ENCODE measurements at places on chromosomes 2 and 18.

DNA sequence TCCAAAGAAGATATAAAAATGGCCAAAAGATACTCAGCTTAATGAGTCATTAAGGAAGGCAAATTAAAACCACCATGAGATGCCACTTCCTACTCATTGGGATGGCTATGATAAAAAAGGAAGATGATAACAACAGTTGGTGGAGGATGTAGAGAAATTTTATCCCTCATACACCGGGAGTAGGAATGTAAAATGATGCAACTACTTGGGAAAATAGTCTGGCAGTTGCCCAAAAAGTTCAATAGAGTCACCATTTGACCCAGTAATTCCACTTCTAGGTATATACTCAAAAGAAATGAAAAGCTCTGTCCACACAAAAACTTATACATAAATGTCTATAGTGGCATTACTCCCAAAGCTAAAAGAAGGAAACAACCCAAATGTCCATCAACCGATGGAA, 10.1 kb upstream of the SULT1C2 start:
- DNase-seq = no peak

DNA sequence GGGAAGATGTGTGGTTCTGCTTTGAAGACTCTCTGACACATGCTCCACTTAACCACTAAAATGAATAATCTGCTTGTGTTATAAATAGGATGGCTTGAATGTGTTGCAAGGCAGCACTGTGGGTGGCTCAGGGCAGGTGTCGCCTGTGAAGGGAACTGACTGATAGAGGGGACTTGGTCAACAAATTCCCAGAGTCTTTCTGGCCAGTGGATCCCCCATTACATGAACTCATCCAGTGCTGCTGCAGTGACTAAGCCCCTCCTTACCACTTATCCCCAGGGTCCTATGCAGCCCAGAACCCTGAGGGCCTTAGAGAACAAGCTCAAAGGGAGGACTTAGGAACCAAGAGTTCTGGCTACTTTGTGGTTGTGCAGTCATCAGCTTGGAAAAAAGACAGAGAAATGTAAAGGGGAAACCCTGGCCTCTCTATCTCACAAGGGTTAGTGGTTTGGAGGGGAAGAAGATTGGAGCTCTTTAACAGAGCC, 226.2 kb upstream of the TNP1 start:
- no peak for DNase-seq

GRCh38 chr2:88942798-88943197, 251.3 kb downstream of the RPIA start:
- DNase-seq = no peak

DNA sequence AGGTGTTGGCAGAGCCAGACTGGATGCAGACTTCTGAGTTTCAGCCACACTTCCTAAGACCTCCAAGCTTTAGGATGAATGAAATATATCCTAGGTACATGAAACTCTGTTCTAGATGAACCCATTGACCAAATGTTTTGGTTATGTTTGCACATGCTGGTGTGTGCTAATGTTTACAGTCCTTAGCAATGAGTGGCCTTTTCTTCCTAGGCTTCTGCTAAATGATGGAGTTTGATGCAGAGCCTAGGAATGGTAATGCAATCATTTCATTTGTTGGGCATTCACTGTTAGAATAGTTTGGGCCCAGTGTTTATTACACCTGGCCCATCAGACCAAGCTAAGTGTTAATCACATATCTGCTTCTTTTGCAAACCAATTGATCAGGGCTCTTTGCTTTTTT, 464.7 kb downstream of the MEIS1 start:
- no peak for DNase-seq

DNA sequence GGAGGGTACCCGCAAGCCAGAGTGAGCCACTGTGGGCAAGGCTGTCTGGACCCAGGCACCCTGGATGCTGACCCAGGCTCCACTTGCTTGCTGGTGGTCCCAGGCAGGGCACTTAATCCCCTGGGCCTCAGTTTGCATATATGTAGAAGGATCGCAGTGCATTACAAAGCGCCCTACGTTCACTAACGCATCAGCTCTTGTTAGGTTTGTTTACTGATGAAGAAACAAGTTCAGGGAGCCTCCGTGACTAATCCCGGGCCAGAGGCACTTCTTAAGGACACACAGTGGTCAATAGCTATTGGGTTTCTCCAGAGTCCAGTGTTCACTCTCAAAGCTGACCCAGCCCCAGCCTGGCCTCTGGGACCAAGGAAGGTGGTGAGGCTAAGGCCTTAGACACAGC, 70.2 kb downstream of the LBH start:
- DNase-seq = no peak

GRCh38 chr2:2901384-2902345, 476.0 kb downstream of the EIPR1 start:
- no peak for DNase-seq

DNA sequence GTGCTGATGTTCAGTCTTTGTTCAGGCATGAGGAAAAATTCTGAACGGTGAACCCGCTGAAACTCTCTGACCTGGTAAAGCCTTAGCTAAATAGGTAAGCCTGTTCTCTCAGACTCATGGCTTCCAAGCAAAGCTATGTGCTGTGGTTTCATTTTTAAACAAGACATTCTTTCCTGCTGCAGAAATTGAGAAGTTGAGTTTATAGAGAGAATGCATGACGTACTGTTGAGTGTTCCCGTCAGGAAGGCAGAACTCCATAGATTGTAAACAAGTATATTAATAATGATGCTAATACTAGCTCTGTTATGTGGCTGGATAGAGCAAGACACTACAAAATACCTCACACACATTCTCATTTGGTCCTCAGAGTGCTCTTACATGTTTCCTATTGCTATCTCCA, 424.0 kb upstream of the CRIM1 start:
- DNase-seq = no peak

DNA sequence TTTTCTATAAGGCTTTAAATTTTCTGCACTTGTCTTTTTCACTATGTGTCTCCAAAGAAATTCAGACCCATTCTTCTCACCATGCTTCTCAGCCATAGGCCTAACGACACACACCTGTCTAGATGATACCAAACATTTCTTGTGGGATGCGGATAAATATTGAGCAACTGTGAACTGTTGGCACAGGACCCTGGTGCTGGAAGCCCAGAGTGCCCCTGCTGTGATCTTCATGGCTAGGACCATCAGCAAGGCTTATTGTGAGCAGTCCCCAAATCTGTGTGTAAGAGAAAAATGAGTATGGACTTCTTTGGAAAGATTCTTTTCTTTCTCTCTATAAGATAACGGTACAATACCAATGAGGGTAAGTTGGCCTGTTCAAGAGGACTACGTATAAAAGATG, 54.1 kb upstream of the NCK2 start:
- DNase-seq = no peak

DNA sequence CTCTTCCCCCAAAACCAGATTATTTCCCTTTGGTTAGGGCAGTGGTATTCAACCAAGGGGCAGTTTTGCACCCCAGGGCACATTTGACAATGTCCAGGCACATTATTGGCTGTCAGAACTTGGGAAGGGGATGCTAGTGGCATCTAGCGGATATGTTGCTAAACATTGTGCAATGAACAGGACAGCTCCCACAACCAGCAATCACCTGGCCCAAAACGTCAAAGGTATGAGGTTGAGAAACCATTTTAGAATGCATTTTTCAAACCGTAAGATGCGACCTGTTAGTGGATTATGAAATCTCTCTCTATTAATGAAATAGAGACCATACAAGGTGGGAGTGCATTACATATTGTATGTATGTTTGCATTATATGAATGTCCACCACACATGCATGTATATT, 54.2 kb downstream of the CD8B2 start:
- DNase-seq = no peak

DNA sequence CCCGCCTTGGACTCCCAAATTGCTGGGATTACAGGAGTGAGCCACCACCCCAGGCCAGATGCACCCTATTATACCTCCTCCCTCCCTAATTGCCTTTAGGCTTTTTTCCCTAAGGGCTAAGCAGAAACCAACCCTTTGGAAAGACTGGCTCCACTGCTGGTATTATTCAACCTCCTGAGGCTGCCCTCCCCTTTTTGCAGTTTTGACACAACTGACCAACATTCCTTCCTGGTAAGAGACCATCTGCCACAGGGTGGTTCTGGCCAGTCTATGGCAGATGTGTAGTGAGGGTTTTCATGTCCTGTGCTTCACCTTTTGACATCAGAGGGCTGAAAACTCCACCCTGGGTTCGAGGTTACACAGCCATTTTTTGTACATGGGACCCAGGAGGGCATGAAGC, 1785.3 kb upstream of the CELF4 start:
- no peak for DNase-seq

- DNase-seq = no peak
These were observed 52.1 kb downstream of the NFATC1 start for GRCh38 chr18:79447703-79448367.

- no peak for DNase-seq
These were observed 58.2 kb upstream of the PPM1B start for GRCh38 chr2:44110444-44110843.

DNA sequence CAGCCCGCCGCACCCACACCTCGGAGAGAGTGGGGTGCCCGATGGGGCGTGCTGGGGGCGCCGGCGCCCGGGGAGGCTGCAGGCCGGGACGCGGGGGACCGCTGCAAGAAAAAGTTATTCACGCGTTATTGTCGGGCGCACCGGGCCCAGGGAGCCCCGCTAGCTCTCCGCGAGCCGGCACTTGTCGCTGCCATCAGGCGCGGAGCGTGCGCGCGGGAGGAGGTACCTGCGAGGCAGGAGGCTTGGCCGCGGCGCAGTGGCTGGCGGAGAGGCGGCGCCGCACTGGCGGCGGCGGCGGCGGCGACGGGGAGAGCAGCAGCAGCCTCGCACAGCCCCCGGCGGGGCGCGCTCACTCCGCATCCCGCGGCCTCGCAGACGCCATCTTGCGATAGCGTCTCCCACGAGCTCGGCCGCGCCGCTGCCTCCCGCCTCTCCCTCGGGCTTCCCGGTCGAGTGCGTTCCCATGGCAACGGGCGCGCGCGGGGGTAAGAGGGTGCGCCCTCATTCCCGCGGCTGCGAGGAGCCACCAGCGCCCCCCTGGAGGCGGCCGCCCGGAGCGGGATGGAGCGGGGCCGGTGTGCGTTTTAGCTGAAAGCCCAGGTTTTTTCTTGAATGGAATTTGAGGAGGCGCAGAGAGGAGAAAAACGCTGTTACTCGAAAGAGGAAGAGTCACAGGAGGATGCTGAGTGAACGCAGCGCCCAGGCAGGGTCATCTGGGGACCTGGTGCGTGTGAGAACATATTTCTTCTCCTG, at the start of gene CHN1:
CHN1 (minus strand) TSS at position 402 of the 753 bp plus-strand sequence. CDS start 469 bp downstream, outside the sequence.
- DNase-seq = peak; percentile 37

- DNase-seq = no peak
These were observed 57.0 kb downstream of the ZNF407 start for GRCh38 chr18:74654638-74655037.

DNA sequence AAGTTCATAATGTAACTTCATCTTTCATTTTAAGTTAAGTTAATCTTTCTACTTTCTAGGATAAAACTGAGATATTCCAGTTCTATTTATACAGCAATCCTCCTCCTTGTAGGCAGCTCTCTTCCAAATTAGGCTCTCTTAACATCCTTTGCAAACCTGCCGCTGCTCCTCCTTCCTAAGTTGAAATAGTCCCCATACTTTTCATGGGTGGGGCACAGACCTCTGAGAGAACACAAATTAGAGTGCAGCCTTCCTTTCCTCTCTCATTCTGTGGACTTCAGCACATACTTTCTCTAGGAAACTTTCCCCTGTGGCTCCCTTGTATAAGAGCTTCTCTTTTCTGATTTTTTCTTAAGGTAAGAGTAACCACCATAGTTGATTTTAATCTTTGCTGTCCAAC, 28.3 kb downstream of the TWSG1 start:
- no peak for DNase-seq

- DNase-seq = no peak
These were observed 72.7 kb upstream of the MGAT4A start for GRCh38 chr2:98803405-98804264.

- DNase-seq = no peak
These were observed 104.1 kb upstream of the TRIB2 start for GRCh38 chr2:12612671-12613070.

GRCh38 chr2:121243821-121244460, 41.1 kb downstream of the TFCP2L1 start:
- DNase-seq = no peak

GRCh38 chr2:152493417-152493816, 158.4 kb downstream of the FMNL2 start:
- DNase-seq = no peak

- DNase-seq = no peak
These were observed 128.5 kb downstream of the STK39 start for GRCh38 chr2:168118733-168119514.

DNA sequence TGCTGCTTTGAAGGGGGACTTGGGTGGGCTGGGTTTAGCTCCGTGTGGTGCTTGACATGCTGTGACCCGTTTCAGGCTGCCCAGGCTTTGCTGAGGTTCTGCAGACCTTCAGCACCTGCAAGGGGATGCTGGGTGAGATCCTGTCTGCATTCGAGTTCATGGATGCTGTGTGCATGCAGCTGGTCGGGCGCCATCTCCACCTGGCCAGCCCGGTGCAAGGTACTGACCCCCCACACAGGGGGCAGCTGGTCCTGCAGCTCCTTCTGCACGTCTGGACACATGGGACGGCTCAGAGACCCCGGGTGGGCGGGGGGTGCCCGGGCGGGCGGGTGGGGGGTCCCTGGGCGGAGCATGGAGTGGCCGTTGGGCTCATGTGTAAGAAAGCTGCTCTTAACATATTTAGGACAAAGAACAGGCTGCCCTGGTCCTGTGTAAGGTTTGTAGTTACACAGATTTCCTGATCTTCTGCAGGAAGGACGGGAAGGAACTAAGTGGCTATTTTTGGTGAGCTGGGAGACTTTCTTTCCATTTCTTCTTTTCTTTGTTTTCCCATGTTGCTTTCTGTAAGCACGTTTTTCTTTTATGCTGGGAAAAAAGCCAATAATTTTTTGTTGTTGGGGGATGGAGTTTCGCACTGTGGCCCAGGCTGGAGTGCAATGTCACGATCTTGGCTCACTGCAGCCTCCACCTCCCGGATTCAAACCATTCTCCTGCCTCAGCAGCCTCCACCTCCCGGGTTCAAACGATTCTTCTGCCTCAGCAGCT, 15.8 kb downstream of the D2HGDH start:
- no peak for DNase-seq

- no peak for DNase-seq
These were observed 1123.3 kb upstream of the ACVR2A start for GRCh38 chr2:146721486-146721885.

DNA sequence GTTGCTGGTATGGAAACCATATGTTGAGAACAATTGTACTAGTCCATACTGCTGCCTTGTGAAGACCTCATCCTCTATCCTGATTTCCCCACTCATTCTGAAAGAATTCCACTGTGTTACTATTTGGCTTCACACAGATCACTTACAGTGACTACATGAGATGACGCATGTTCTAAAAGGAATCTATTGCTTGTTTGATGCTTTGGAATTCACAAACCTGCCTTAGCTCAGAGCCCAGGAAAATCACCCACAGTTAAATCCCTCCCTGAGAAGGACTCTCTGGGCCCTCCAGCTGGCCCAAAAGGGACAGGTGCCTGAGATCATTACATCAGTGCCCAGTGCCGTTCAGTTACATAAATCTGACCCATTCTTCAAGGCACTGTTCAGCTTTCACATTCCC, 45.3 kb downstream of the KLHL29 start:
- DNase-seq = no peak

- no peak for DNase-seq
These were observed 55.1 kb upstream of the SLC66A3 start for GRCh38 chr2:11100130-11100529.

GRCh38 chr2:10256031-10256514, 46.6 kb upstream of the HPCAL1 start:
- no peak for DNase-seq
